Right renal cortex interstitium (tissue), 3 donors: ENCODE measurements at places on chromosomes 1 and 21.

DNA sequence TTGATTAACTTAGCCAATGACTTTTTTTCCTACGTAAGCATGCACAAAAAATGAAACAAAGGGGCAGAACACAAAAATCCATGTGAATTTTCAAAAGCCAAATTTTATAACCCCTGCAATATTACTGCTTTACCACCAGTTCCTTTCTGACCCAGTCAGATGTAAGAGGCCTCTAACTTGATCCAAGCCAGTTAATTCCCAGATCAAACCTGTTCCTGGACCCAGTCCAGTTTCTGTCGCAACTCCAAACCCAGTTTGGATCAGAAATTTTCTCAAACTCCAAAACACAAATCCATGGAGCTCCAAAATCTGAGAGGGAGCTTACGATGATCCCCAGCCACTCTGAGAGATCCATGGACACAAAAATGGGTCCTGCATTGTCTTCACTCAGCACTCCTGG lies 7.8 kb upstream of the ZYG11A start:
- DNase-seq: no peak

DNA sequence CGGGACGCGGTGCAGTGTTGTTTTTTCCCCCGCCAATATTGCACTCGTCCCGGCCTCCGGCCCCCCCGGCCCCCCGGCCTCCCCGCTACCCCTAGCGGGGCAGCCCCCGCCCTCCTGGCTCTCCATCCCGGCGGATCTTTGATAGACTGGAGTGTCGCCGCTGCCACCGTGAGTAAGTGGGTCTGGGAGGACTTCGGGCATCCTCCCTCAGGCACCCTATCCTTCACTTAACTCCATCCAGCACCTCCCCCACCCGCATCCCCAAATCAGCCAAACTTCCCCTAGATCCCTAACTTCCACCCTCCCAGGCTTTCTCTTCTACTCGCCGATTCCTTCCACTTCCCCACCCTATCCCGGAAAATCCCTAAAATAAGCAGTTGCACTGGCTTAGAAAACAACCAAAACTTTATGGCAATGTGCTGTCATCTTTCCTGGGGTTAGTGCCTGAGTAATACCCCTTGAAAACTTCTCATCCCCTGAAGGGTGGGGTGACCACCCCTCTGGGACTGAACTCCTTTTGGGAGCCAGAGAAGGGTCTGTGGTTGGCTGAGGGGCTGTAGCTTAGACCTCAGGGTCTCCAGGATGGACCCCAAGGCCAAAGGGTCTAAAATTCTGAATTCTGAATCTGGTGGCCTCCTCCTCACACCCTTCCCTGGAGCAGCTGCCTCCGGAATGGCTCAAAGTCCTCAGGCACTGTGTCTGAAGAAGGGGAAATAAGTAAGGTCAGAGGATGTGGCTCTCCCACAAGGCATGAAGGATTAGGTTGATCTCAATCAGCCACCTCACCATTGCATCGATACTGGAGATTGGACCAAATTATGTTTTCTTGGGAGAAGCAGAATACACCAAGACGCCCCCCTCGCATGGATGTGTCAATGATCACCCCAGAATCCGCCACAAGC lies 12.2 kb downstream of the THBS3 start:
- no peak for DNase-seq

GRCh38 chr1:211478376-211478775 lies 13.6 kb downstream of the RD3 start:
- DNase-seq: no peak

GRCh38 chr1:109971559-109971958 lies 13.0 kb upstream of the AHCYL1 start:
- DNase-seq: no peak

- DNase-seq: no peak
Measured at GRCh38 chr1:156104065-156104810, 10.3 kb upstream of the LMNA start.

DNA sequence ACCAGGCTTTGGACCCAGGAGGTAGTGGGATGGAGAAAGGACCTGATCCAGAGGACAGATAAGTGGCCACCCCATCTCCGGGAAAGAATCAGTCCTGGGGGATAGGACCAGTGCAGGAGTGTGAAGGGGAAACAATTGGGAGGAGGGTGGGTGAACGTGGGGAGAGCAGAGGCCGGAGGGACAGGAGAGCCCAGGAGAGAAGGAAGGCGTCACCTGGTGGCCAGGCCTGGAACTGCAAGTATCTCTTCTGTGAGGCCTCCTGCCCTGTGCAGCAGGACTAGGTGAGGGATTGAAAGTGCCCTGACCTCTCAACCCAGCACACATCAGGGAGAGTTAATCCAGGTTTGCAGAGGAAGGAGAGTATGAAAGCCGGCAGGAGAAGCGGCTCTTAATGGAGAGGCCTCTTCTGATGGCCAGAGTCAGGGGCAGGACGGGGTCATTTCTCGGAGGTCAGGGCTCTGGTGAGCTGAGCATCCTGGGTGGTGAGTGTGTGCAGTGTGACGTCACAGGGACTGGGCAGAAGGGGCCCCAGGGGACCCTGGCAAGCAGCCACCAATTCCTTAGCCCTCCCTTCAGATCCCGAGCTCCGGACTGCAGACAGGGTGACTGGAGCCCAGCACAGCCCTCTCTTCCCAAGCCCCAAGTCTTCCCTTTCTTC lies 9.2 kb upstream of the LAD1 start:
- DNase-seq: no peak

- DNase-seq: no peak
Measured at GRCh38 chr1:191904991-191905390, 253.3 kb upstream of the RGS18 start.

DNA sequence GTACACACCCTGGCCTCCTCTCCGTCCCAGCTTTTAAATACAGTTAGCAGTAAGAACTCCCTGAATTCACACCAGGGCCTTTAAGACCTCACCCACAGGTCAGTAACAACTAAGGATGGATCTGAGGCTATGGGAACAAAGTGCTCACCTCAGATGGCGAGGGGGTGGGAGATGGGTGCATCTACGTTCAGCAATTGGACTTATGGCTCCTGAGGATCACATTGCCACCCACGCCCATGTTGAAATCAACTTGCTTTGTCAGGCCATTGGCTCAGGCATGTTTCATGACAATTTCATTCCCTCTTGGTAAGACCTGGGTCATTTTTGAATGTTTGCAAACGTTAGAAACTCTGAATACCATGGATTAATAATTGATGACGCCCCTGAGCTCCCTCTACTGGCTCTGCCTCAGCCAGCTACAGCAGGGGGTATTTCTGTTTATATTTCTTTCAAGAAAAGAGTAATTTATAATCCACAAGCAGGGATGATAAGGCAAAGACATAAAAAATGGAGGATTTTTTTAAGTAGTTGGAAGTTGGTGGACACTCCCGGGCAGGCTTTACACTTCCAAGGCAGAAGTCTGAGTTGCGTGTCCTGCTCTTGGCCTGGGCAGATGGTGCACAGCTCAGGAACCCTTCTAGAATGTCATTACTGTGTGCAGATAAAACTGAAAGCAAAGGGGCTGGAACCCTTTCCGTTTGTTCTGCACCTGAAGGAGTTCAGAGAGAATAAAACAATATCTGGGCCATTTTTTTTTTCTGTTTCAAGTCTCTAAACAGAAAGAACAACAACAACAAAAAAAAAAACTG lies 13.7 kb upstream of the LBR start:
- no peak for DNase-seq

GRCh38 chr21:26470351-26471098 lies 102.6 kb downstream of the CYYR1 start:
- no peak for DNase-seq

- DNase-seq: peak; percentile 36
Measured at GRCh38 chr1:95002540-95003432, 70.0 kb downstream of the ALG14 start.

DNA sequence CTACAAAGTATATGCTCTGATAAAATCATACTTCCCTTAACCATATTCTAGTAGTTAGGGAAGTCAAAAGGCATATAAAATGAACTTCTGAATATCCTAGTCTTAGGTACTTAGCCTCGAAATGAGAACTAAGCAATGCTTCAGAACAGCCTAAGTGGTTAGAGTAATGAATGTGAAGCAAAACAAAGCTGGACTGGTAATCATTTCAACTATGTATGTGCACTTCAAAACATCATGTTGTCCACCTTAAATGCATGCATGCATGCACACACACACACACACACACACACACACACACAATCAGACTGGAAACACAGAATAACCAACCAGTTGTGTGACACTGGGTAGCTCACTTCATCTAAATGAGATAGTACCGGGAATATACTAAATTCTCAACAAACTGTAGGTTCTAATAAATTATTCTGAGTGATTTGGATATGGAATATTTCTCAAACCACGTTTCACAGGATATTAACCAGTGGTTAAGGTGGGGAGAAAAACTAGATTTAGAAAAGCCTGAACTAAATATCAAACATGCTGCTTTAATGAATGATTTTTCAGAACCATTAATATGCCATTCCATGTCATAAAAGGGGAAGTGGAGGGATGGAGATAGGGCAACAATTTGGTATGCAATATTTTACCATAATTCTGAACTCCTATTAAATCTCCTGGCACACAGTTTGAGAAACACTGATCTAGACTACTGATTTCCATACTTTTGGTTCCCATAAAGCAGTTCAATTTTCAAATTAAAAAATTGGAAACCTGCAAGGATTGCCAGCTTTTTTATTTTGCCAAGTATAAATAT lies 19.5 kb downstream of the RNF115 start:
- DNase-seq: no peak

GRCh38 chr1:43238085-43238484 lies 31.7 kb upstream of the TMEM125 start:
- peak; percentile 18 for DNase-seq

GRCh38 chr1:212412374-212412773 lies 2.3 kb downstream of the PACC1 start:
- DNase-seq: no peak

GRCh38 chr1:232853994-232854797 lies 49.0 kb downstream of the MAP10 start:
- no peak for DNase-seq

DNA sequence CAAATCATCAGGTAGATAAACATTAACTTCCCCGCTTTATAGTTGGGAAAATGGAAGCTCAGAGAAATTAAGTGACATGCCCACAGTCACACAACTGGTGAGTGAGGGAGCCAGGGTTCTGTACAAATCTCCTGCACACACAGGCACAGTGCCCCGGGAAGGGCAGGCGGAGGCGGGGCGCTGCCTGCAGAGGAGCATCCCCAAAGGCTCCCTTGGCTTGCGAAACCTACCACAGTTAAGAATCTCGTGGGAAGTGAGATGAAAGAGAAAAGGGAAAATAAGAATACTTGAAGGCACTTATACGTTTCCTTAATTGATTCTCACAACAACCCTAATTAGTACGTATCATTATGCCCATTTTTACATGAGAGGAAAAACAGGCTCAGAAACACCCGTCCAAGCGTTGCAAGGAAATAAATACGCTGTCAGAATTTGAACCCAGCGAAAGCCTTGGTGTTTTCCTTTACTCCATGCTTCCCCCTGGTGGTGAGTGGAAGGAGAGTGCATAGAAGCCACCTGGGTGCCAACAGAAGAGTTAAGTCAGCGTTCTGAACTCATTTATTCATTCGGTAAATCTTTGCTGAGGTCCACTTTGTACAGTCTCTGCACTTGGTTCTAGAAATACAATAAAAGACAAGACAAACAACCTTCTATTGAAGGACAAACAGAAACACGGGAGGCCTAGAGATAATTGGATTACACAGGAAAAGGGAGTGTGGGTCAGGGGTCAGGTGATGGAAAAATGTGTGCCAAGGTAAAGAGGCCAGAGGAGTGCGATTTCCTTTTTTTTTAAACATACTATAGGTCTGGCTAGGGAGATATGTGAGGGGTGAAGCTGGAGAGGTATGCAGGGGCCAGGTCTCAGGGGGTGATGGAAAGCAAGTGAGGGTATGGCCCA lies 28.4 kb downstream of the ACP6 start:
- DNase-seq: no peak

GRCh38 chr1:246959944-246960693 lies 28.4 kb upstream of the AHCTF1 start:
- no peak for DNase-seq

GRCh38 chr1:47184090-47184821 lies 5.6 kb downstream of the PDZK1IP1 start:
- DNase-seq: no peak

DNA sequence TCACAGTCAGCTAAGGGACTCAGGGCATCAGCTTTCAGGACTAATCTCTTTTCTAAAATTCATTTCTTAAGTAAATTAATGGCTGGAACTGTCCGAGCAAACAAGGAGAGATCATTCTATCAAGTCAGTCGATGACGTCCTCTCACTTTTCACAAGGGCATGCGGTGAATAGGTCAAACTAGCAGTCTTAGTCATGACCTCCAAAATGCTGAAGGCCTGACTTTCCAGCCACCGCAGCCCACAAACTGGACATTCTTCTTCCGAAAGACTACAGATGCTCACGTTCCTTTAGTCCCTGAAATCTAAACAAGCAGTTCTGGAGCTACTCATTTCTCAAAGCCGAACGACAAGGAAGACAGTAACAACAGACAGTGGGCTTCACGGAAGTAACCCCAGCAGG lies 127.9 kb downstream of the TIAM1 start:
- no peak for DNase-seq

GRCh38 chr1:21307210-21307609 lies 16.9 kb upstream of the ECE1 start:
- DNase-seq: no peak

DNA sequence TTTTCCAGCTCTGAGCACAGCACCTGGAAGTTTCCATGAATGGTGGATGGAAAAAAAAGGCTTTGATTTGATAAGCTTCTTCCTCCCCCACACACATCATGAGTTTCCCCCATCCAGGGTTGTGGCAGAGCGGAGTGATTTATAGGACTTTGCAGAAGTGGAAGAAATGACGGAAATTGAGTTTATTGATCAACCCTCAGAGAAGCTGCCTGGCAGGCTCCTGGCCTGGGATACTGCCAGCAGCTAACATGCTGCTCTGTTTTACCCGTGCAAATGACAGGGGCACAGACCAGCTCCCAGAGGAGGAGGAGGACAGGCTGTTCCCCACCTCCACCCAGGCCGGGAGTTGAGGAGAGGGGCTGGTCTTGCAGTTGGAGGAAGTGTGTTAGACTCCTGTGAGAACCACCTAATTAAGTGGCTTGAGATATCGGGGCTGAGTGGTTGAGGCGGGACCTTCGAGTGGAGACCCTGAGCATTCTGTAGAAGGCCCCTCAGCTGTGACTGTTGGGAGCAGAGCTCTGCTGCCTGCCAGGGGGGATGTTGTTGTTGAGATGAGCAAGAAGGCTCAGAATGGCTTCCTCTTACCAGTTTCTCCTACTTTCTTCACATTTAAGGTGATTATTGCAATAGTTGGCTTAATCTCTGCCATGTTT lies 21.8 kb downstream of the ADORA1 start:
- no peak for DNase-seq

GRCh38 chr1:162094271-162094670 lies 24.8 kb downstream of the NOS1AP start:
- no peak for DNase-seq

GRCh38 chr1:179052776-179053175 lies 27.1 kb downstream of the FAM20B start:
- DNase-seq: no peak

GRCh38 chr1:36988741-36989193 lies 45.5 kb downstream of the GRIK3 start:
- no peak for DNase-seq

GRCh38 chr21:44253832-44254710 lies 7.6 kb downstream of the DNMT3L start:
- DNase-seq: no peak
